ENCODE measurements at places on chromosomes 7 and 10.

DNA sequence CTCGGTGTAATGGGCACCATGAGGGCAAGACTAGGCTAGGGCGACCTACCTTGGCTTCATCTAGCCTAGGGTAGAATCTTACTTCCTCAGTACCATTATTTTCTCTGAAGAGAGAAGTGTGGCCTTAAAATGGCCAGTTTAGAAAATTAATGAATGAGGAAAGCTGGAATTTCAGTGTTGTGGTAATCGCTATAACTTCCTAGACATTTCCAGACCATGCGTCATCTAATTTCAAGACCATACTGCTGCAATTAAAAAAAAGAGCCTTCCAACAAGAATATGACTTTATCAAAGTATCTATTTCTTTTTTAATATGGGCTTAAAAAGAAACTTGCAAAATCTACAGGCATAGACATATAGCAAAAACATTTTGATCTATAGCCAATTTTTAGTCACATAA lies 68.5 kb downstream of the CPVL start:
- H3K27me3 ChIP-seq, result no peaks in the 10 kb centered on the region
- H3K4me3 ChIP-seq, result no peak overlapping the region
- peaks cover 4% of the 10 kb centered on the region for H3K4me1 ChIP-seq
- no peak for DNase-seq
- peak overlapping the region; percentile 62 for H3K27ac ChIP-seq

DNA sequence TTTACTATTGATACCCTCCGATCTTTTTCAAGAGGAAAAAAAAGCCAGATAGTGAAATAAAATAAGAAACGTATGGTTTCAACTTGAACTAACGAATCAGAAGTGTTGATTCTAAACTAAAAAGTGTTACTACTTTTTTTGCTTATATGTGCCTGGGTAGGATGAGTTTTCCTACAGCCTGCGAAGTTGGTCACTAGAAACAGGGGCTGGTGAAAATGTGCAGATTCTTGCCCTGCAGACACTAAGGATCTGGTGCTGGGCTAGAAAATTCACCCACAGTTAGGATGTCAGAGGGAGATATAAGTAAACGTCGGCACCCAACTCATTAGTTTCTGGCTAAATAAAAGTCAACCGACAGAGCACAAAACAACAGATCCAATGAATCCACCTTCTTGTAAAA lies 298.7 kb upstream of the NFE2L3 start:
- H3K4me3 ChIP-seq, result no peak overlapping the region
- H3K27me3 ChIP-seq, result peaks cover 38% of the 10 kb centered on the region
- peaks cover 54% of the 10 kb centered on the region for H3K4me1 ChIP-seq
- DNase-seq, result no peak

- no peak overlapping the region for H3K27ac ChIP-seq
- no peak for DNase-seq
- no peaks in the 10 kb centered on the region for H3K4me1 ChIP-seq
- H3K4me3 ChIP-seq, result no peak overlapping the region
- no peaks in the 10 kb centered on the region for H3K27me3 ChIP-seq
Observed at GRCh38 chr7:113986216-113986615, 67.4 kb upstream of the PPP1R3A start.

DNA sequence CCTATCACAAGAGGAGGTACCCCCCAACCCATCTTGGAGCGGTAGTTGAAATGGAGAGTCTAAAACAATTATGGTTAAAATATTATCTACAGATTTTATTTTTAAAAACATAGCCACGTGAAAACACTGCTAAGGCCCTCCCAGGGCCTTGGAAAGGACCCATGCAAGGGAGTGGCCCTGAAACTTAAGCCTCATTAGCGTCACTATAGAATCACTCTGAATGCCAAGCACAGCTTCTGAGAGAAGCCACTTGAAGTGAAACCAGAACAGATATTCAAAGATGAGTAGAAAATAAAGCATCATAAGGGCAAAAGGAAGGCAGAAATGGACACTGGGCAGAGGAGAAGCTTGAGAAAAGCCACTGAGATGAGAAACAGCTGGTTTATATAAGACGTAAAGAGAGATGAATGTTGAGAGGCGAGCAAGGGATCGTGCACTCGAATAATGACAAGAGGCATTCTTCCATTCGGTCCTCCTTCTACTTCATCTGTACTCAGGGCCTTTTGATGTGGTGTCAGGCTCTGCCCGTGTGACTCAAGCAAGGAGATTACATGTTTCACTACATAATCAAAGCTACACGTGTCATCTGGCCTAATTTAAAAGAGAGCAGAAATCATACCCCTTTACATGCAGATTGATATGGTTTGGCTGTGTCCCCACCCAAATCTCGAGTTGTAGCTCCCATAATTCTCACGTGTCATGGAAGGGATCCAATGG lies 33.4 kb upstream of the SLC39A12 start:
- H3K27ac ChIP-seq, result no peak overlapping the region
- no peaks in the 10 kb centered on the region for H3K36me3 ChIP-seq
- DNase-seq, result no peak
- H3K4me3 ChIP-seq, result no peak overlapping the region
- H3K4me1 ChIP-seq, result no peaks in the 10 kb centered on the region

DNA sequence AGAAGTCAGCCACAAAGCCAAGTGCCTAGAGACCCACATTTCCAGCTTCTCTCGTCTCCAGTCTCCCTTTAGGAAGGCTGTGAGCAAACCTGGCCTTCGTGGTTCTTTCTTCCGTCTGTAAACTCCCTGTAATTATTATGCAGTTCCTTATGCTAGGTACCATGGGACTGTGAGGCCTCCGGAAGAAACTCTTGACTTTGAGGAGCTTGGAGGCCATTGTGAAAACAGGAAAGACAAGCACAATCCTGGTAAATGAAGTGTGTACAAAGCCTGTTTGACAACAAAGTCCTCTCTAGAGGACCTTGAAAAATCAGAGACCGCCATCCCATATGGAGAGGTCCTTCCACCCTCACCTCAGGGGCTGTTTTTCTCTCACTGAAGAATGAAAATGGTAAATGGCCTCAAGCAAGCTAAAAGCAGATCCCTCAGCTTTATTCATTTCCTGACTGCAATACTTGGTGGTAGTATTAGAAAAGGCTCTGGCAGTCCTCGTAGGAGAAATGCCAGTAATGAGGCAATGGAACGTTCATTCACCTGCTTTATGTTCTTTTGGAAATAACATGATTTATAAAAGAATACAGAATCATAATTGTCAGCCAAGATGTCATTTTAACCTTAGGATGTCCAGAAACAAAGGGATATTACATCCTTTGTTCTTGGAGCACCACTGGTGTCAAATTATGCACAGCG lies 926.4 kb downstream of the LRMDA start:
- no peaks in the 10 kb centered on the region for H3K27me3 ChIP-seq
- DNase-seq, result peak; percentile 89
- no peak overlapping the region for H3K4me3 ChIP-seq
- H3K36me3 ChIP-seq, result no peaks in the 10 kb centered on the region

- H3K27ac ChIP-seq, result no peak overlapping the region
- H3K4me1 ChIP-seq, result no peaks in the 10 kb centered on the region
- no peak for DNase-seq
- H3K36me3 ChIP-seq, result no peaks in the 10 kb centered on the region
Observed at GRCh38 chr7:65846008-65846570, 26.8 kb upstream of the VKORC1L1 start.

DNA sequence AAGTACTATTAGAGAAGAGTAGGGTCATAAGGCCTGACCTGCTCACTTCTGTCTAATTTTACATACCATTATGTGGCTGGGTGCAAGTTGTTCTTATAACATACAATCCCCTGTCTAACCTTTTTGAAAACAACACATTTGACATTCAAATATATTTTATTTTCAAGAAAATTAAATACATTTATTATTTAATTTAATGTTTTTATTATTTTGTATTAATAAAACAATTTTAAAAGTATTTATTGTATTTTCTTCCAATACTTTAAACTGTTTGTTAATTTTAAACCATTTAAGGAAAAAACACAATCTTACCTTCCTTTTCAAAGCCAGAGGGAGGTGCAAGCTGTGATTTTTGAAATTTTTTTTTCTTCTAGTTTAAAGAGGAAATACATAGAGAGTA lies 232.8 kb downstream of the KCND2 start:
- H3K4me3 ChIP-seq, result no peak overlapping the region
- no peak for DNase-seq
- no peak overlapping the region for H3K27ac ChIP-seq

GRCh38 chr7:30888747-30889146 lies 22.9 kb upstream of the AQP1 start:
- H3K36me3 ChIP-seq, result no peaks in the 10 kb centered on the region
- peaks cover 57% of the 10 kb centered on the region for H3K4me1 ChIP-seq
- no peaks in the 10 kb centered on the region for H3K27me3 ChIP-seq

- peaks cover 7% of the 10 kb centered on the region for H3K4me1 ChIP-seq
- DNase-seq, result no peak
- H3K36me3 ChIP-seq, result no peaks in the 10 kb centered on the region
- H3K4me3 ChIP-seq, result no peak overlapping the region
- no peak overlapping the region for H3K27ac ChIP-seq
Observed at GRCh38 chr10:30722956-30723620, 93.5 kb upstream of the LYZL2 start.

All from muscle of leg (tissue), 16 donors.